ENCODE measurements at places on chromosomes 2 and 18.

GRCh38 chr2:208872591-208872990, 466.0 kb downstream of the PTH2R start:
- no peak for DNase-seq

DNA sequence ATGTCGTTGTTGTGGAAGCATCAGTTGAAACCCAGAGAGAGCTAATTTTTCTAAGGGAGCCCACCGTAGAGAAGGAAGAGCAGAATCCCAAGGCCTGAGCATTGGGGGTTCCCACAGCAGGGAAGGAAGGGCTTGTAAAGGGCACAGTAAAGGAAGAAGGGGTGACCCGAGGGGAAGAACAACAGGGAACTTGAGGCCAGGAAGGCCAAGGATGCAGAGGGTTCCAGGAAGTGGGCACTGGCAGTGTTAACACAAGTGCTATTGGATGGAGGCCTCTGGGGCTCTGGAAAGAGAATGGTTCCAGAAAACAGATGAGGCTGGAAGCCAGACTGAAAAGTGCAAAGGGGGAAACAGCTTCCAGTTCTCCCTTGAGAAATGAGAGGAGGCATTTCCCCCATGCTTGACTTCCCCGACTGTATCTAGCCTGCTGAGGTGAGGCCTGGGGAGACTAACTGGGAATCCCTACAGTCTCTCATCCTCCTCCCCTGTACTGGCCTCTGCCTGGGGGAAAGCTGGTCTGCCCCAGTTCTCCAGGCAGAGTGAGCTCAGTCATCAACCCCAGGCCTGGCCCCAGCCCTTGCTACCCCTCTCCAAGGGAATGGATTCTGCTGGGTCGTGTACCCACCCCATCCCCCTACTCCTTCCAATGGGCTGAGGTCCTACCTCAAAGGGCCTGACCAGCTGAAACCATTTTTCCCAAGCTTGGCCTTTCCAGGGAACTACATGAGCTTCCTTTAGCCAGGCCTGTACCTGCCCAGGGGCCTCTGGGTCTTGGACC, 43.2 kb upstream of the MRPL33 start:
- DNase-seq, result no peak

- DNase-seq, result no peak
These were observed 253.3 kb downstream of the ARL6IP6 start for GRCh38 chr2:152971685-152972084.

DNA sequence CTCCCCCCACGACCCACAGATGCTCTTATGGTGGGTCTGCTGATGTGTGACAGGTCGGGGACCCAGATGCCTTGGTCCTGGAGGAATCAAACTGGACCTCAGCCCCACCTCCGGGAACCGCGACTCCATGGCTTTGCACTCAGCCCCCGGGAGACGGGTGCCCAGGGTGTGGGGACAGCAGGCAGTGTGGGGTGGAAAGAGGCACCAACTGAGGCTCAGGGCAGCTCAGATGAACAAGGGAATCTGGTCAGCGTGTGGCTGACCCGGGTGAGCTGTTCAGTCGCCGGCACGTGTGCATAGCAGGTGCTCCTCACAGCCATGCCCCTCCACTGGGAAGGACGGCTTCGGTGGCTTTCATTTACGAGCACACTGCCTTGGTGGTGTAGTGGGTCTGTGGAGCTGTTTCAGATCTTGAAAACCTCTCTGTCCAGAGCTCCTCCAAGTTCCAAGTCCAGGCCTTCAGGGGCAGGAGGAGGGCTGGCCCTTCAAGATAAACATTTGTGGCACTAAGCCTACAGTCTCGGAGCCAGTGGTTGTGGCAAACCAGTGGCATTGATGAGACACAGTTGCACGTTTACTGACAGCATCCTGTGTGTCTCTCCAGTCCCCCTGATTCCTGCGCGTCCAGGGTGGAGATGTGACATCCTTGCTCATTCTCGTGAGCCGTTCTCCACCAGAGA, 471.2 kb upstream of the HS6ST1 start:
- DNase-seq, result no peak

DNA sequence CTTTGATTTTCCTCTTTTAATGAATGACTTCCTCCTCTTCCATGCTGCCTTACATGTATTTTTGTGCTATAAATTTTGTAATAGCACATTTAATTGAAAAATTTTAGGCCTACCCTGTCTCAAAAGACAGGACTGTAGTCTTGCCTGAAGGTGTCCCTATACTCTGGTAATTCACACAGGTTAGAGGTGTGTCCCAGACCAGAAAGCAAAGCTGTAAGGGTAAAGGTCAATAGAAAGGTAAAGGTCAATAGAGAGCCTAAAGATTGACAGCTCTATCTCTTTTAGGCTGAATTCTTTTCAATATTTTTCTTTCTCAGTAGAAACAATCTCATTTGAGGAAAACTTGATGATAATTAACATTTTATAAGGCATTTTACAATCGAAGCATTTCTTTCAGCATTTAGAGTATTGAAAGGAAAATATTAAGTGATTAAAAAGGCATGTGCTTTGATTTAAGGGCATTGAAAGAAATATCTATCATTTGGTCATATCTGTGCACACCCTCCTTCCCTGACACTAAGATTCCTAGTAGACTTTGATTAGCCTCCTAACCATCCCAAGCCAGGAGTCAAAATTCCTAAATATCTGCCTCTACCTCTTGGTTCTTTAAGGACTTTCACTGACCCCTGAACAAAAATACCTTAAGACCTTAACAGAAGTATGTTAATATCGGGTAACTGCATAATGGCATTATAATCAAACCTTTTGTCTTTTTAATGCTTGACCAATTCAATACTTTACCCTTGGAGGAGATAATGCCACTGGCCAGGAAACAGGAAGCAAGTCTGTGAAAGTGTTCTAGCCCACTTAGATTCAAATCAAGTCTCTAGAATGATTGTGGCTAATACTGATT, 161.8 kb upstream of the DTNA start:
- no peak for DNase-seq

Data from DMS79 (cell line).